ENCODE measurements at places on chromosomes 7 and 10.

DNA sequence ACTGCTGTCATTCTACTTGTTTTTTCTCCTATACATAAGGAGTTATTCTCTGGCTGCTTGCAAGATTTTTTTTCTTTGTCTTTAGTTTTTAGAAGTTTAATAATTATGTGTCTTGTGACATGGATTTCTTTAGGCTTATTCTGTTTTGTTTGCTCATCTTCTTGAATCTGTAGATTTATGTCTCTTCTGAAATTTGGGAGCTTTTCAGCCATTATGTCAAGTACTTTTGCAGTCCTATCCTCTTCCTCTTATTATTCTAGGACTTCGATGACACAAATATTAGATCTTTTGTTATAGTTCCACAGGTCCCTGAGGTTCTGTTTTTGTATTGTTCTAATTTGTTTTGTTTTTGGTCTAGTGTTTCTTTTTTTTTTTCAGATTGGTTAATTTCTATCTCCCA lies 13.9 kb upstream of the SGPL1 start:
- no peak for DNase-seq

DNA sequence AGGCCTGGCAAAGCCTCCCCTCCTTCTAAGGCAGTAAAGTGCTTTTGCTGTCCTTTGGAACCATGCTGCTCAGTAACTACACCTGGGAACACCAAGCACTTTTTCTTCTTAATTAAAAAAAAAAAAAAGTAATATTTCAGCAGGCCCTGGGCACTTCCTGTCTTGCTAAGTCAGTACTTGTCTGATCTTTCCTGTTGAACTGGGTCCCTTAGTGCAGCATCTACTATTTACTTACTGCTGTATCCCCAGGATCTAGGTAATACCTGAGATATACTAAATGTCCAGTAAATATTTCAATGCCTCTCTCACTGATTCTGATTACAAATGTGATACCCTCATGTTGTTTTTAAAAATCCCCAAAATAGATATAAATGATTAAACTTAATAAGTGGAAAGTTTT lies 77.4 kb downstream of the PPP1R3C start:
- no peak for DNase-seq

DNA sequence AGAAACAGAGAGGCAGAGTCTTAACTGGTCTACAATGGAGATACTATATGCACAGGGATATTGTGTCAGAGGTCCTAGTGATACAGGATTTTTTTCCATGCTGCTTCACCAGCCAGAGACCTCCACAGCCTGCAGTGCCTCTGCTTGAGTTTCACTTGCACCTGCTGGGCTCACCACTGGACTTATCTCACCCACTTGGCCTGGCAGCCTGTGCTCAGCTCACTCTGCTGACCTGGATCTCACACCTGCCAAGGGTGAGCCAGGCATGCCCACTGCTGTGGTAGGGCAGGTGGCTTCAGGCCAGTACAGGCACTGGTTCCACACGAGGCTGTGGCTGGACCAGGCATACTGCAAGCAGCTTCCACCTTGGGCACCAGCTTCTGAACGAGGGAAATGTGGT lies 36.6 kb downstream of the PNLIPRP3 start:
- DNase-seq: no peak

DNA sequence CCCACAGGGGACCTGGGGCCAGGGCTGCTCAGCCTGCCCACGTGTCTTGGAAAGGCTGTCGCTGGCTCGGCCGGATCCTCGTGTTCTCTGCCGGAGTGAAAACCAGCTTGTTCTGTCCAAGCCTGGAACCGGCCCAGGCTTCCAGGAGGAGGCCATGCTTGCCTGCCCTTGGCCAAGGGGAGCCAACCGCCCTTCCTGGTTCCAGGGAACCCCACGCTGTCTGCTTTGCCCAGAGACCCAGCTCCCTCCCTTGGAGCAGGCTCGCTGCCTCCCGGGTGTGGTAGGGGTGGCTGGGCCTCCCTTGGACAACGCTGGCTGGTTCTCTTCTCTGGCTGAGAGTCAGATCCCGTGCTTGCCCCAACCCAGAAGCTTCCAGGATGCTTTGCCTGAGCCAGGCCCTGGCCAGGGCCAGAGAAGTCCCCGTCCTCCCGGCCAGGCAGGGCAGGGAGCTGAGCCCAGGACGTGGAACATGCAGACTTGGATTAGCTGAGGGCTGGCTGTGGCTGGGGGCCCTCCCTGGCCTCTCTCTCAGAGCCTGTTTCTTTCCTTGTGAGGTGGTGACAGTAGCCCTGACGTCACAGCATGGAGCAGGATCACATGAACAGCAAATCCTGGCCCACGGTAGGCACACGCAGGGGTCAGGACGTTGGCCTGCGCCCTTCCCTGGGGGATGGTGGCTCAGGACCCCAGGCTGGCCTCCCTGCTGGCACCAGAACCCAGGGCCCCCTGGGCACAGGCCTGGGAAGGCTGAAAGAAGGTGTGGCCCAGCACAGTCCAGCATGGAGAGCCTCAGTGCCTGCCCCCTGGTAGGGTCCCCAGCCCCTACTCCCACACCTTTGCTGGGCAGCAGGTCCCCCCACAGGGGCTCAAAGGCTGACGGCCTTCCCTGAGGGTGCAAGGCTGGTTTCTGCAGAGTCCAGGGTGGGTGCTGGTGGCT lies 67.5 kb downstream of the PWWP2B start:
- no peak for DNase-seq

DNA sequence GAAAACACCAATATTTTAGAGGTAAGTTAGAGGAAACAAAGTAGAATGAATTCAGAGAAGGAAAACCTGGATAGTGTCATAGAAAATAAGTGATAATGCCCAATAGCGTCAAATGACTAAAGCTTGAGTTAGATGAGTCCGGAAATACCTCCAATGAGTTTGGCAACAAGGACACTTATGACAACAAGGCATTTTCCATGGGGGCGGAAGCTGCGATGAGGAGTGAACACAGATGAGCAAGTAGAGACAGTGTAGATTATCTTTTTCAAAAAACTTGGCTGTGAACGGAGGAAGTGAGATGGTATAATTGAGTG lies 383 bp upstream of the R3HCC1L start:
- DNase-seq: no peak

- no peak for DNase-seq
Measured at GRCh38 chr7:117011419-117012260, 58.3 kb downstream of the ST7 start.
